ENCODE measurements at places on chromosomes 1 and 21.

GRCh38 chr1:37725851-37726613 lies 33.7 kb downstream of the CDCA8 start:
- DNase-seq, result no peak

DNA sequence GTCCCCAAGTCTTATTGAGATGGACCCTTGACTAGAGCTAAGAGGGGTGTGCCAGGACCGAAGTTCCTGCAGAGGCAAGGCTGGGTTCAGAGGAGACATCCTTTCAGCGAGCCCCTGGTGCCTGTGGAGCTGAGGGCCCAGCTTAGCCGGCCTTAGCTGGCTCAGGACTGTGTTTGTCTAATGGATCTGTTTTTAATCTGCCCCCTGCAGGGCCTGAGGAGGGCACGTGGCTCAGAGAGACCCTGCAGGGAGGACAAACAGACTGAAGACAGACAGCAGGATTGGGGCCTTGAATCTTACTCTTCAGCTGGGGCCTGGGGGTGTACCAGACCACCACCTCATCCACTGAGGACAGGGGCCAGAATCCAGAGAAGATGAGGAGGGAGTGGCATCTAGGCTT lies 1.6 kb downstream of the CRABP2 start:
- no peak for DNase-seq

- DNase-seq, result no peak
Measured at GRCh38 chr1:114021665-114022099, 42.4 kb downstream of the OLFML3 start.

DNA sequence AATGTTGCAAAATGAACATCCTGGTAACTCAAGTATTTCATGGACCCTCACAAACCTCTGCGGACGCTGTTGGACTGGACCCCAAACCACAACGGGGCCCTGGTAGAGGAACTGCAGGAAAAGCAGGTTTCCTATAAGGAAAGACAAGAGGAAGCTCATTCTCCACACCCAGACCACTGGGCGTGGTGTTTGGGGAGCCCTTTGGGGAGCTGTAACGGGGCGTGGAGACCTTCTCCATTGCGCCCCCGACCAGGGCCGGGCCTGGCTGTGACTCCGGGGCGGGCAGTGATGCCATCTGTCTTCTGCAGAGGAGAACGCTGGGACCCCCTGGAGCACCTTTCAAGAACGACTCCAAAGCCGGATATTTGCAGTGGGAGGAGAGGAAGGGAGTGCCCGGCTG lies 30.0 kb upstream of the AGPAT3 start:
- DNase-seq, result no peak

DNA sequence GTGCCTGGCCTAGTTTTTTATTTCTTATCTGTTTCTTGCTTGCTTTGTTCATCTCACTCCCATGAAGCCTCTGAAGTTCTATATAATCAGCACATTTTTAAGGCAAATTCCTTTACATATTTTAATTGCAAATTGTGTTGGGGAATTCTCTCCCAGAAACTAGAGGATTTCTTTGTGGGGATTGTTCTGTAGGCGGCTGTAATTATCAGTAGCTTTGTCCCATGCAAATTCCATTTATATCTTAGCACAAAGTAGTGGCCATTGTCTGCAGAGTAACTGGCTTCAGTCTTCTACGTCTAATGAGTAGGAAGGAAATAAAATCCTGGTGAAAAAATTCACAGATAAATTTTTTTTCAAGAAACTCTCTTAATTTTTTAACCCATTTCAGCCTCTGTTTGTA lies 35.7 kb downstream of the CLEC20A start:
- no peak for DNase-seq
